Ureter (tissue), 1 donor: ENCODE measurements at places on chromosomes 1 and 21. TPM values are rescaled to one million over a fixed set of nuclear protein-coding genes. Genes with fewer than 3 reads are reported as not detected.

- DNase-seq: peak; percentile 73
Measured at GRCh38 chr1:59393211-59394180, 96.6 kb downstream of the FGGY start.

DNA sequence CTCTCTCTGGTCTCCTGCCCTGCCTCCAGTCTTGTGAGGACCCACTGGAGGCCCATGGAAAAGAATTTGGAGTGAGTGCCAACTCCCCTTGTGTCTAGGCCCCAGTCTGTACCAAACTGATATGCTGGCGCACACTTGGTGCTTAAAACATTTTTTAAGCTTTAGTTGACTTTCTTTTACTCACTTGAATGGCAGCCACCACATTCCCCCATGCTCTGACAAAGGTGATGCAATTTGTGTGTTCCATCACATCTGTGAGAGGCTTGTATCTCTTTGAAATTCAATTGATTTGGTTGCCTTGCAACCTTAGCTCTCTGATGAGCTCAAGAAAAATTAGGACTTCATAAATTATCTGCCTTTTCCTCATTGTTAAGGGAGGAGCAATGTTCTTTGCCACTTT is 30.5 kb upstream of the WDTC1 start:
- DNase-seq: no peak

DNA sequence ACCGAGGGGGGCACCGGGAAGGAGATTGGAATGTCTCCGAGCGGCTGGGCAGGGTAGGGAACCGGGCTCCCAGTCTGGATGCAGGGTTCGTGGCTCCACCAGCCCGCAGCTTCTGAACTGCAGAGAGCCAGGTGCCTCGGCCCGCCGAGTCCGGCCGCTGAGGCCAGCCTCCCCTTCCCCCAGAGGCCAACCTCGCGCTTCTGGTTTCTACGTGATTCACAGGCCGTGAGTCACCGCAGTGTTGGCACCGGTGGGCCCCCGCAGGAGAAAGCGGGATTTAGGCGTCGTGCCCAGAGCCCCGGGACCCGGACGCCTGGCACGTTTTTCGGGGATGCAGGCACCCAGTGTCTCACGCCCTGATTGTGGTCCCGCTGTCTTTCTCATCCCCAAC is 458 bp downstream of the CRABP2 start:
- peak; percentile 73 for DNase-seq

- DNase-seq: peak; percentile 84
Measured at GRCh38 chr1:25232866-25233784, 823 bp upstream of the SYF2 start.

- DNase-seq: no peak
Measured at GRCh38 chr1:19182223-19182622, 27.8 kb downstream of the UBR4 start.

DNA sequence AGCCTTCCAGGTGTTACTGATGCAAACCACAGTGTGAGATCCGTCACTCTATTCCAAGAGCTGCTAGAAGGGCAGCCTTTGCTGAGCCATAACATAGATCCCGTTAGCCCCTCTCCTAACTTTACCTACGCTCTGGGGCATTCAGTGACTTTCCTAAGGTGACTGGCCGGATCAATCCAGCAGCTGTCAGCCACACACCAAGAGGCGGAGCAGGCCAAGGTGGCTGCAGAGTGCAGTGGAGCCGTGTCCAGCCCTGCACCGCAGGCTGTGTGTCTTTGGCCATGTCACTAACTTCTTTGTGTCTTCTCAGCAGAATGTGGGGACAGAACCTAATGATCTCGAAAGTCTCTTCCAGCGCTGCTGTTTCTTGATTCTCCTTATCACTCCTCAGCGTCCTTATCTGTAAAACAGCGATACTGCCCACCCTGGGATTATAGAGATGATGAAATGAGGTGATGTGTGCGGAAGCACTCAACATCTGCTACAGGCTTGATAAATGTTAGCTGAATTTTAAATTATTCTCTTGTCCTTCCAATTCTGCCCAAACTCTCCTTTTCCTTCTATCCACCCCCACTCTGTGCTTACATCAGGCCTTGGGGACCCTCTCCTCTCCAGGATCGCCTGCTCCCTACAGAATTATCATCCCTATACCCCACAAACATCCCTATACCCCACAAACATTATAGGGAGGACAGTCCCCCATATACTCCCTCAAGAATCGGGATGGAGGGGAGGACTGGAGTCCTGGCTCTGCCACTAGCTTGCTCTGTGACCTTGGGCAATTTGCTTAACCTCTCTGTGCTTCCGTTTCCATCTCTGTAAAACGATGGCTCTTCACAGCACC is 25.8 kb upstream of the LRRN2 start:
- no peak for DNase-seq

DNA sequence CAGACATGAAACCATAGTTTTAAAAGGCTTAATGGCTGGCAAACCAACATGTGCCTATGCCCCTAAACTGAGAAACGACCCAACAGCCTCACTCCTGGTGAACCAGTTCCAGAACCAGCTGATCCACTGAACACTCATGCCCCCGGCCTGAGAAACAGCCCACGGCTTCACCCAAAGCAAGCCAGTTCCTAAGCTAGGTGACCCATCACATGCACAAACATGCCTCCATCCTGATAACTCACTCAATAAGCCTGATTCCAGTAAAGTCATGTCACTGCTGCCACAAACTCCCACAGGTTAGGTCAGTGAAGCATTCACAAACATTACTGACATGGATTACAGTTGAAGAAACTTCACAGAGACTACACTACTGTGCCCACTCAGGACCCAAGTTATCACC is 161.6 kb downstream of the USH2A start:
- no peak for DNase-seq

- no peak for DNase-seq
Measured at GRCh38 chr1:8663090-8663802, 154.2 kb downstream of the RERE start.

- no peak for DNase-seq
Measured at GRCh38 chr1:199685369-199685768, 342.1 kb upstream of the NR5A2 start.

DNA sequence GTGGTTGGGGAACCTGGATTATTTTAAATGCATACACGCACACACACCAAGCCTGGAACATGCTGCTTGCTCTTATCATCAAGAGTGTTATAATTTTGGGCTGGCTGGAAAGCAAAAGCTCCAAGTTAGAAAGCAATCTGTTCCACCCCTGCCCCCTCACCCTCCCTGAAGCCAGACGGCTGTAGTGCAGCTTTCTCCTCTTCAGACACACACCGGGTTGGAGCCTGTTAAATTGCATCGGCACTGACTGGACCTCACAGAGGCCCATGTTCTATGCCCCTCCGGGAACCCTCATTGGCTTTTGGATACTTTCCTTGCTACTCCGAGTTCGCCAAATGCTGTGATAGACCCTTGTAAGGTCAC is 90.6 kb upstream of the KCNJ15 start:
- no peak for DNase-seq

- no peak for DNase-seq
Measured at GRCh38 chr1:184803180-184803492, 48.5 kb upstream of the EDEM3 start.

DNA sequence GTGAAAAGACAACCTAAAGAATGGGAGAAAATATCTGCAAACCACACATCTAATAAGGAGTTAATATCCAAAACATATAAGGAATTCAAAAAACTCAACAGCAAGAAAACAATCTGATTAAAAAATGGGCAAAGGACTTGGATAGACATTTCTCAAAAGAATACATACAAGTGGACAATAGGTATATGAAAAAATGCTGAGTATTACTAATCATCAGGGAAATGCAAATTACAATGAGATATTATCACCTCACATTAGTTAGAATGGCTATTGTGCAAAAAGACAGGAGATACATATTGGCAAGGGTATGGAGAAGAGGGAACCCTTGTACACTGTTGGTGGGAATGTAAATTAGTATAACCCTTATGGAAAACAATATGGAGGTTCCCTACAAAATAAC is 44.9 kb downstream of the TRMT1L start:
- no peak for DNase-seq

DNA sequence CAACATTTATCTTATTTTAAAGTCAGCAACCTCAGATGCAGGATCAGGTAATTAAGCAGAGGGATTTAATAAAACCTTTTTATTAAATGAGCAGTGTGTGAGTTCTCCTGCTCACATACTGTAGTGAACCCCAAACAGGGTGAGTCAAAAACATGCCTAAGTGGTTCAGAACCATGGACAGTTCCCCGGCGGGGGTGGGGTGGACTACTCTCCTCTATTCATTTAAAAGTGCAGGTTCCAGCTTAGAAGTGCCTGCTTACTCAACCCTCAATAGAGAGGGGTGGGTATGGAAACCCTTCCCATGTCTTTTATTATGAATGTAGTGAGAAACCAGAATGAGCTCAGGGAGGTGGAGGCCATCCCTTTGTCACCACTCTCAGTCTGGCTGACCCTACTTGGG is 397.9 kb downstream of the HHAT start:
- DNase-seq: no peak

- no peak for DNase-seq
Measured at GRCh38 chr1:174964972-174965361, 34.8 kb upstream of the CACYBP start.

GRCh38 chr1:27596986-27597385 is 7.0 kb downstream of the AHDC1 start:
- no peak for DNase-seq

GRCh38 chr1:75392278-75392677 is 218.6 kb downstream of the SLC44A5 start:
- no peak for DNase-seq

DNA sequence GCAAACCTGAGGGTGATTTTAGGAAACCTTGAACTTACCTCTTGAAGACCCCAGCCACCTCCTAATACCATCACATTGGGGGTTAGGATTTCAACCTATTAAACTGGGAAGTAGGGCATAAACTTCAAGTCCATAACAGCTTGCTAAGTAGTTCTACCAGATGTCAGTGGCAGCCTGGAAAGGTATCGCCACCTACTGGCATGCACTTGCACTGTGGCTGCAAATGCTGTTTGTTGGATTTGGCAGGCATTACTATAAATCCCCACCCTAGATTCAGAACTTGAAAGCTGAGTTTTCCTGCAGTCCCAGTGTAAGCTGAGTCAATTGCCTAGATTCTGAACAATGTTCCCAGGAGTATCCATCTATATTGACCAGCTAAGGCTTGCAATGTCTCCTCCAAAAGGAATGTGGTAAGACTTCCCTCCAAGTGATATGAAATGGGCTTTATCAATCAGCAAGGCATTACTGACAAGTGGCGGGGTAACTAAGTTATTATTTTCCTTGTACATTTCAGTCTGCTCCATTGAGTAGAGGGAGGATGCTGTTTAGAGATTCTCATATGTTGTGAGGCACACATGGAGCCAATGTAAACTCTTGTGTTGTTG is 474.5 kb downstream of the PTPRC start:
- DNase-seq: no peak

DNA sequence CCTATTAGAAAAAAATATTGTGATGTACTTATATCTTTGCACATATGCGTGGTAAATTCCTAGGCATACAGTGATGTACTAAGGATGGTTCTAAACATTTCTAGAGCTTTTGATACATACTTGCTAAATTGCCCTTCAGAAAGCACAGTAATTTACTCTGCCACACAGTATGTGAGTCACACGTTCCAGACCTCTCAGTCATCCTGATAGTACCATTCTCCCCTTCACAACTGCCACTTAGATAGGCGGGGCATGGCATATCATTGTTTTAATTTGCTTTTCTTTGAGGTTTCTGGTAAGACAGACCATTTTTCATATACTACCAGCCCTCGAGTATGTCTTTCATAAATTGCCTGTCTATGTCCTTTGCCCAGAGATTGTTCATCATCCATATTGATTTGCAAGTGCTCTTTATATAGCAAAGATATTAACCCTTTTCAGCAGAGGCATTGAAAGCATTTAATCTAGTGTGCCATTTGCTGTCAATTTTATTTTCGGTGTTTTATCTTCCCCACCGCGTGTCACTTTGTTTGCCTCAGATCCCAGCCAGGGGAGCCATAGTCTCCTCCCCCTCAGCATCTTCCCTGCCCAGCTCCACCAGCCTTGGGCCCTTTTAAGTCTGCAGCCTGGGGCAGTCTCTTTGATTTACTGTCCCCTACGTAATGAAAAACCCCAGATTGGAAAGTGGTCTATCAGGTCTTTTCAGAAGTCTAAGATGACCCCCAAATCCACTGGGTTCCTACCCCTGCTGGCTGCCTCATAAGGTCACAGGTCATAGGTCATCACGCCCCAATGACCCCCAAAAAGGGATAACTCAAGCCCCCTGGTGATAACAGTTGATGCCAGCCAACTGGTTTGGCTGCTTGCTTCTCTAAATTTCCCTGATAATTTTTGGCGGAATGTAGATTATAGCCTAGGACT is 11.8 kb upstream of the PAX7 start:
- no peak for DNase-seq

- no peak for DNase-seq
Measured at GRCh38 chr21:42254083-42254482, 35.1 kb downstream of the ABCG1 start.

EFNA3 gene
- 1.1 TPM for total RNA-seq

TMEM35B gene
- 29.6 TPM for total RNA-seq

ANKRD34A gene
- 0.47 TPM for total RNA-seq

NECAP2 gene
- total RNA-seq: 40.6 TPM
